CD4-positive, alpha-beta T cell treated with Interleukin-10 for 1 hour (primary cell): ENCODE measurements at places on chromosomes 2 and 18.

GRCh38 chr2:128195435-128195984 is 104.5 kb downstream of the UGGT1 start:
- DNase-seq = no peak

DNA sequence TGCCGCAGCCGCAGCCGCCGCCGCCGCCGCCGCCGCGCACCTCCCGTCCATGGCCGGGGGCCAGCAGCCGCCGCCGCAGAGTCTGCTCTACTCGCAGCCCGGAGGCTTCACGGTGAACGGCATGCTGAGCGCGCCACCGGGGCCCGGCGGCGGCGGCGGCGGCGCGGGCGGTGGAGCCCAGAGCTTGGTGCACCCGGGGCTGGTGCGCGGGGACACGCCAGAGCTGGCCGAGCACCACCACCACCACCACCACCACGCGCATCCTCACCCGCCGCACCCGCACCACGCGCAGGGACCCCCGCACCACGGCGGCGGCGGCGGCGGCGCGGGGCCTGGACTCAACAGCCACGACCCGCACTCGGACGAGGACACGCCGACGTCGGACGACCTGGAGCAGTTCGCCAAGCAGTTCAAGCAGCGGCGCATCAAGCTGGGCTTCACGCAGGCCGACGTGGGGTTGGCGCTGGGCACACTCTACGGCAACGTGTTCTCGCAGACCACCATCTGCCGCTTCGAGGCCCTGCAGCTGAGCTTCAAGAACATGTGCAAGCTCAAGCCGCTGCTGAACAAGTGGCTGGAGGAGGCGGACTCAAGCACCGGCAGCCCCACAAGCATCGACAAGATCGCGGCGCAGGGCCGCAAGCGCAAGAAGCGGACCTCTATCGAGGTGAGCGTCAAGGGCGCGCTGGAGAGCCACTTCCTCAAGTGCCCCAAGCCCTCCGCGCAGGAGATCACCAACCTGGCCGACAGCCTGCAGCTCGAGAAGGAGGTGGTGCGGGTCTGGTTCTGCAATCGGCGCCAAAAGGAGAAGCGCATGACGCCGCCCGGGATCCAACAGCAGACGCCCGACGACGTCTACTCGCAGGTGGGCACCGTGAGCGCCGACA is 2.4 kb downstream of the POU3F3 start:
- DNase-seq = no peak

DNA sequence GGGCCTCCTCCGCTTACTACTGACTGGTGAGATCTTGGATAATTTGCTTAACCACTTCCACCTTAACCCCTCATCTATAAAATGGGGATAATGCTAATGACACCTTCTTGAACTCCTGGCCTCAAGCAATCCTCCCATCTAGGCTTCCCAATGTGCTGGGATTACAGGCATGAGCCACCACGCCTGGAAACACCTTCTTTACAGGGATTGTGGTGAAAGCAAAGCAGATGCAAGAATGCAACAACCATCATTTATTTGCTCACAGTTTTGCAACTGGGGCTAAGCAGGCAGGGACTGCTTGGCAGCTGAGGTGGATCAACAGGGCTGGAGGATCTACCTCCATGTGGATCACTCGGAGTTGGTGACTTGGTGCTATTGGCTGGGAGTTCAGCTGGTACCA is 76.2 kb upstream of the ZNF532 start:
- DNase-seq = no peak

GRCh38 chr2:241003047-241003360 is 4.6 kb downstream of the SNED1 start:
- no peak for DNase-seq

DNA sequence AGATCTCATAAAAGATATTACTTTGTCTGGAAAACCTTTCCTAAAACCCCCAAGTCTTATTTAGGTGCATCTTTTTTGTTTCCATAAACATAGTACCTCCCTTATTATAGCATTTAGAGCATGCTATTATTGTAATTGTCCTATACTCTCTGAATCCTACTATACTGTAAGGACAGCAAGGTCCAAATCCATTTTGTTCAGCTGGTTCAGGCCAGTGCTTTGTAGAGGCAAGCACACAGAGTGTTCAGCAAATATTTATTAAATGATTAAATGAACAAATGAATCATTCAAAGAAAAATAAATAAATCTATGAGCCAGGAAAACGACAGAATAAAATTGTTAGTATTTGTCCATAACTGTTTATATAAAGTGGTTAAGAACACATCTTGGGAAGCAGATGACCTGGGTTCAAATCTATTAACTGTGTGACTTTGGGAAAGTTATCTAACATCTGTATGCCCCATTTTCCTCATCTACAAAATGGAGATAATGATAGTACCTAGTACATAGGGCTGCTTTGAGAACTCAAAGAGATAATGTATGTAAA is 86.0 kb downstream of the COL3A1 start:
- no peak for DNase-seq

DNA sequence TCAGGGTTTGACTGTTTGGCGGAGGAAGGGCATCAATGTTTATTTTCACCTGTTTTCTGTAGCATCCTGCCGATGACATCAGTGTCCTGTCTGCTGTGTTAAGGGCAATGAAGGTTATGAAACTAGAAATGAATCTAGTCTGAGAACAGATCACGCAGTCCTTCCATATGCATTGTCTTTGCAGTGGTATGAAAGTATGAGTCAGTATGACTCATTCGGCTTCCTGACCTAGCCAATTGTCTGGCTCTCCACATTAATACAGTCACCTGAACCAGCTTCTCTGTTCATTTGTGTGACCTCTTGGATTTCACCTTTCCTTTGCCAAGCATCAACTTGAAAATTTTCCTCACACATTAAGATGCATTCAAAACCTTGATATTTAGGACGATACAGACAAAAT is 353.8 kb downstream of the RND3 start:
- no peak for DNase-seq

DNA sequence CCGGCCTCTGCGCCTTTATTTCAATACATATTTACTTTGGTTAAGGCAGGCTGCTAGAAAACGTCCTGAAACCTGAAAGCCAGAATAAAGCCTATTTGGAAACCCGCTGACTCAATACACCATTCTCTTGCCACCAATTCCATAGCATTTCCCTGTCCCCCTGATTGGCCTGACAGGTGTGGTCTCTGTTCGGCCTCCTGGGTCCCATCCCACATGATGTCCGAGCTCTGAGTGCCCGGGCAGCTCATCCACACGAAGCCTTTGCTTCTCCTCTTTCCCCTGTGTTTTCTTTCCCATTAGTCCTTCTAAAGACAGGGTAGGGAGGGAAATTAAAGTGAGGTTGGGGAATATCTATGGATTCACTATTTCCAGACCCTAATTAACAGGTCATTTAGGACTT is 42.6 kb upstream of the ZNF516 start:
- no peak for DNase-seq

- no peak for DNase-seq
These were observed 23.4 kb downstream of the BCL11A start for GRCh38 chr2:60529785-60530627.

- no peak for DNase-seq
These were observed 38.2 kb downstream of the LCT start for GRCh38 chr2:135798762-135799161.

DNA sequence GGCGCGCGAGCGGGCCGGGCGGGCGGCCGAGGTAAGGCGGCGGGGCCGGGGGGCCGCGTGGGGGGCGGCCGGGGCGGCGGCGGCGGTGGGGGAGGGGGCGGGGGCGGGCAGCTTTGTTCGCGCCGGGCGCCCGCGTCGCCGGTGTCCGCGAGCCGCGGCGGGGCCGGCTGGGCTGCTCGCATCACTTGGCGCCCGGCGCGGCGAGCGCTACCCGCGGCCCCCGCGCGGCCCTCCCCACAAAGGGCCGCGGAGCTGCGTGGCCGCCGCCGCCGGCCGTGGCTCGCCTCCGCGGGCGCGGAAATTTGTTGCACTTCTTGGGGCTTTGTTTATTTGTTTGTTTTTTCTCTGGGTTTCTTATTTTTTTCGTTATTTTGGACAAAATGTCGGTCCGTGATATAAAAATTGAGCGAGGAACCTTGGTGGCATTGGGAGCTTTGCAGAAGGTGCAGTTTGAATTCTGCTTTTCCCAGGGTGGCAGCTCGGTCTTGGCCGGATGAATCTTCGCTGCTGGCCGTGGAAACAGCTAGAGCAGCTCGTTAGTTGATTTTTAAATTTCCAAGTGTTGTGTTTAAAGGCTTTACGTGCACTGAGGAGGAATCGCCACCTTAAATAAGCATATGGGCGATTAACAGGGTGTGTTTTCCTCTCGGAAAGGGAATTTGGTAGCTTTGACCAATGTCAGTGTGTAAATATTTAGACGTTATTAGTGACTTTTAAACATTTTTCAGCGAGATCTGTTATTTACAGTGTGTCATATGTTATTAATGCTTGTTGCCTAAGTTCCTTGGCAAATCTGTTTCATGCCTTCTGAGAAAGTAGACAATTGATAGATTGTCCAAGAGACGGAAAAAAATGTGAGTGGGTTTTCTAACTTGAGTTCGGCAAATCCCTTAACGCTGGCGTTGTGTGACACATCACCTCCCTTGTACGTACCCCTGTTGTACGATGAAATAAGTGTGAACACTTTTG is 822 bp downstream of the UBE2E3 start:
- peak; percentile 26 for DNase-seq

- DNase-seq = peak; percentile 53
These were observed 36.5 kb downstream of the SEMA4F start for GRCh38 chr2:74690571-74690970.

DNA sequence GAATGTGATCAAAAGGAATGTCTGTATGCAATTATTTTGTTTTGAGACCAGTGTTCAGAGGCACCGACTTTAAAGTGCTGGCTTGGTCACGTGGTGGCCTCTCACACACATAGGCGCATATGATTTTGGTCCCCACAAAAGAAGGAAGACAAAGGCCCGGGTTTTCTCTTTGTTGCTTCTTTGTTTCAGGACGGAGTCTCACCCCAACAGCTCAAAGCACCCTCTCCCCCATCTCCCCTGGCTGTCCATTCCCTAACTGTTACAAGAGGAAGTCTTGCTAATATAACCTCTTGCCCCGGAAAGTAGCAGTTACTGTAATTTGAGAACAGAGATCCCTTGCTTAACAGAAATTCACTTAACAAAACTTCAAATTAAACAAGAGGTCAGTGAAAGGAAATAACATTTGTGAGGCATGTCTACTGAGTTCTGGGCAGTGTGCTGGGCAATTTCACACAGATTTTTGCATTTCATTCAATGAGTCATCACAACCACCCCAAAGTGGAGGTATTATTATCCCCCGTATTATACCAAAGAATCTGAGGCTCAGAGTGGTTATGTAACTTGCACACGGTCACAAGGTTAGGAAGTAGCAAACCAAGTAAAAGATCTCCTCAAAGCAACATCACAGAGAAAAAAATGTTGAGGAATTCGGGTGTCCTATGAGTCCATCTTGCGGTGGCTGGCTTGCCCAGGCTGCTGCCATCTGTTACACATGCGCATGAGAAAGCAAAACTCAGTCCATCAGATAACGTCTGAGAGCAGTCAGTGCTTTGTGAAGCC is 75.8 kb downstream of the SDC1 start:
- no peak for DNase-seq
